ENCODE measurements at places on chromosomes 2 and 18.

DNA sequence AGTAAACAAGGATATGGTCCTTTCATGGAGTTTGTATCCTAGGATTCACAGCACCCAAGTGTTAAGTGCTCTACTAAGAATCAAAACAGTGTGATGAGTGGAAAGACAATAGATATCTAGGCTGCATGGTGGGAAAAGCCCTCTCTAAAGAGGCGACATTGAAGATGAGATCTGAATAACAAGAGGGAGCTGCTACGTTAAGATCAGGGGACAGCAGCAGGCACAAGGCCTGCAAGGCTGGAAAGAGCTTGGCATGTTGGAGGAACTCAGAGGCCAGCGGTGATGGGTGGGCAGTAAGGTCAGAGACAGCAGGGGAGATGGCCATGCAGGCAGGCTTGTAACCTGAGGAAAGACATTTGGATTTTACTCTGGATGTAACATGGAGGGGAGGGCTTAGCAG lies 177.5 kb downstream of the GFPT1 start:
- no peak for DNase-seq

DNA sequence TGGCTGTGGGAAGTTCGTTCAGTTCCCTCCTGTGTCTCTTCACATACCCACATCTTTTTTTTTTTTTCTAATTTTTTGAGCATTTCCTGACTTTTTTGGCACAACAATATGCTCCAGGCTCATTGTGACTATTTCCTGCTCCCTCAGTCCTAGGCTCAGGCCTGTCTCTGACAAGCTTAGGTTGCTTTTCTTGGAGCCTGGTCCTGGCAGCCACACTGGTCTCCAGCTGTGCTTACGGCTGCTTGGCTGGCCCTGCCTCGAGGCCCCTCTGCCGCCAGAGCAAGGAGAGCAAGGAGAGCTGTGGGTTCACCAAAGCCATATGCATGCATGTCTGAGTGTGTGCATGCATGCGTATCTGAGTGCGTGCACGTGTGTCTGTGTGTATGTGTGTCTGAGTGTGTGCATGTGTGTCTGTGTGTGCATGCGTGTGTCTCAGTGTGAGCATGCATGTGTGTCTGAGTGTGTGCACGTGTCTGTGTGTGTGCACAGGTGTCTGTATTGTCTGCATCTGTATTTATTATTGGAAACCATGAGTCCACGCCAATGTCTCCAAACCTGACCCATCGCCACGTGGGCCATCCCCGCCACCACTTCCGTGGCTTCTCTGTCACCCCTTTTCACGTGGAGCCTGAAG lies 766.1 kb upstream of the SALL3 start:
- DNase-seq: no peak

GRCh38 chr18:56351911-56352500 lies 286.4 kb downstream of the TXNL1 start:
- no peak for DNase-seq

DNA sequence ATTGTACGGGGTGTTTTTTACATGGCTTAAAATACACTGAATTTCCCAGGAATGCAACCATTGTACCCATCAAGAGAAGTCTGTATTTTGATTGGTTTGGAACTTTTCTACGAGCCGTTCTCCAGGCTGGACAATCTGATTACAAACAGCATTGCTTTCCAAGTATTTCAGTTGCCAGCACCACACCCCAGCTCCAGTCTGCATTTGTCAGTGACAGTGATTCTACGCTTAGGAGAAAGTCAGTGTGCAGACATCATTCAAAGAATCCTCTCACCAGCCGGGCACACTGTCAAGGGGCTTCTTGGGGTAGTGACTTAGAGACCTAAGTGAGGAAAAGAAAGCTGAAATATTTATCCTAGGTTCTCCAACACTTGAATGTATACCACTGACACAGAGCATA lies 194.1 kb downstream of the ANAPC1 start:
- DNase-seq: no peak

GRCh38 chr2:85195956-85196355 lies 62.8 kb downstream of the TCF7L1 start:
- no peak for DNase-seq

- DNase-seq: no peak
These were observed 11.0 kb upstream of the TRIB2 start for GRCh38 chr2:12705742-12706141.
